ENCODE measurements at places on chromosomes 11 and 22.

- no peak for DNase-seq
Measured at GRCh38 chr11:3134218-3134621, 30.9 kb downstream of the OSBPL5 start.

DNA sequence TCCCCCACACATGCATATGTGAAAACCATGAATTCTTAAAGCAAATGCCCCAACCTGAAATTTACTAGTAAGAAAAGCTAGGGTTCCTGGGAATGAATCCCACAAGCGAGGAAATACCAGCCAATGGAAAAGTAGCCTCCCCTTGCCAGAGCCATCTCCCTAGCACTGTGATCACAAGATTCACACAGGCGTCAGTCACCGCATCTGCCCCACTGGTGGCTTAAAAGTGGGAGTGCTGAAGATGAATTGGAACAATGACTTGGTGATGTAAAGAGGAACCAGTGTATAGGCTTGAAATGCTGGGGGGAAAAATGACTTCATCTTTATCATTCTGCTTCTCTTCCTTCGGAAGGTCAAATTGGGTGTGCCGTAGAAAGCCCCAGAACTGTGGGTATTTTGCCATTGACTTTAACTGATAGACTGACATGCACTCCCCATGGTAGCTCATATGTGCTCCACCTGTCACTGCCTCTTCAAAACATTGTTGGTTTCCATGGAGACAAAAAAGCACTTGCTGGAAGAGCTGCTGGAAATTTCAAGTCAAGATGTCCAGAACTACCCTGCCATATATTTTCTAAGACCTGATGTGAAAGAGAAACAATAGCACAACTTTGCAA, 19.2 kb upstream of the ASPHD2 start:
- DNase-seq: no peak

- peak; percentile 17 for DNase-seq
Measured at GRCh38 chr11:6474413-6474792, 662 bp upstream of the TRIM3 start.

GRCh38 chr11:116384407-116384806, 388.4 kb downstream of the BUD13 start:
- DNase-seq: no peak

DNA sequence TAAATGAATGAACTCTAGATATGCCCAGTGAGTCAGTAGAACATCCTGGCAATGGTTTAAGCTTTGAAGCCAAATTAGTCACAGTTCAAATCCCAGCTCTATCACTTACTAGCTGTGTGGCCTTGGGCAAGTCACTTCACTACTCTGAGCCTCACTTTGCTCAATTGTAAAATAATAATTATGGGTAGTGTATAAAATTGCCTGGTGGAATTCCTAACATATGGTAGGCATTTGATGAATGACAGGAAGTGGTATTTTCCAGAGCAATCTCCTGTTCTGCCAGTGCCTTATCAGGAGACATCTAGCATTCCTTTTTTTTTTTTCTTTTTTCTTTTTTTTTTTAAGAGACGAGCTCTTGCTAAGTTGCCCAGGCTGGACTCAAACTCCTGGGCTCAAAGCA, 13.0 kb downstream of the SCN4B start:
- no peak for DNase-seq

DNA sequence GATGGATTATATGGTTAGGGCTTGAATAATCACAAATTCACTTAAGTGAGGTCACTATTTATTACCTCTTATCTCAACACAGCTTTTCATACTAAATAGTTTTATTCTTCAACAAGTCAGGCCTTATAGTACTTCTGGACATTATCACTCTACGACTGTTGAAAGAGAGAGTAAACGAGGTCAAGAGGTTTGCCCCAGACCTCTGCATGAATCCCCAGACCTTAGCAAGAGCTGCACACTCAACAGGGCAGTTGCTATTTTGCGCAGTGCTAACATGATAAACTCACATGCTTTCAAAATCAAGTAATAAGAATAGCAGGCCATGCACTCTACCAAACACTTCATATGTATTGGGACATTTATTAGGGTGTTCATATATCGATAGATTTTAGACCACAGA, 60.5 kb downstream of the DDI1 start:
- no peak for DNase-seq

GRCh38 chr11:8807544-8808225, 103.3 kb upstream of the AKIP1 start:
- DNase-seq: peak; percentile 62

GRCh38 chr11:76026862-76027261, 179.4 kb downstream of the WNT11 start:
- no peak for DNase-seq

DNA sequence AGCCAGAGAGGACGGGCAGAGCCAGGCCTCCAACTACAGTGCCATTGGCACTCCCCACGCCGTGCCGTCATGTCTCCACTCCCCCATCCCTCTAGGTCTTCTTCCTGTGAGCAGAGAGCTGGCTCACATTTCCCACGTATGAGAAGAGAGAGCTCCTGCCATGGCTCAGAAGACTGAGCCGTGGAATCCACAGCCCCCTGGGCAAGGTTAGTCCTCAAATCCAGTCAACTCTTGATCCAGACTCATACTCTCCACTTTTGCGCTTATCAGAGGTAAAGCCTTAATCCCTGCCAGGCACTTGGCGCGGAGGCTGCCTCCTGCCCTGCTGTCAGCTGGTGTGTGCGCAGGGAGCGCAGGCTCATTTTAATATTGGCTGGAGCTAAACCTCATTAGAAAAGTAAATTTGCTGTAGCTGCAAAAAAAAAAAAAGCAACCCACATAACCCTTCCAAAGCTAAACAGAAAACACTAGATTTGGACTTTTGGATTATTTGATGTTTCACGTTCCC, 4.7 kb downstream of the B3GAT1 start:
- DNase-seq: no peak

GRCh38 chr22:50014655-50015401, 2.3 kb upstream of the IL17REL start:
- DNase-seq: no peak

DNA sequence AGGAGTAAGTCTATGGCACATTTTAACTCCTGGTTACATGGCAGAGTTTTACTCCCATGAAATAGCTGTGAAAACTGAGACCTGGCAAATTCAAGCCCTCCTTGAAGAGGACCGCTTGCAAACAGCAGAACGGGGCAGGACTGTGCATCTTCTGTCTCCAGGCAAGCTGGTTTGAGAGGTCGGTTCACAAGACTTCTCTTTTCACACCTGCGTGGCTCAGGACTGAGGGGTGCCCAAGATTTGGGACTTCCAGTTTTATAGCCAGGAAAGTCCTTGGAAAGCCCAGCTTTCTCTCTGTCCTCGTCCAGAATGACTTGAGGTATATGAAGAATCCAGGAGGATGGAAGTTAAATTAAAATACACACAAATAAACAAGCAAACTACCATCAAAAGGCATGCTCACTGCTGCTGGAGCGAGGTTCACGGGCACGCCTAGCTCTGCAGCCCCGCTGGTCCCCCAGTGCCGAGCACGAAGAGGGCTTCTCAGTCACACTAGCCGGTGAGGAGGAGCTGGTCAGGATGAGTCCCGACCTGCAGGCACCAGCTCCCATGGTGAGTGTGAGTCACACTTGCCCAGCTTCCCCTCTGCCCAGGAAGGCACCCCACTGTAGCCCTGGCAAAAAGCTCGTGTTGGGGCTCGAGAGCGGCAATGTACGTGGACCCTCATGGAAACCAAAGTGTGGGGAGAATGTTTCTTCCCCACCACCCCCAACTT, 1382.4 kb downstream of the BRD1 start:
- no peak for DNase-seq

- no peak for DNase-seq
Measured at GRCh38 chr11:4195909-4196308, 101.3 kb downstream of the RRM1 start.

DNA sequence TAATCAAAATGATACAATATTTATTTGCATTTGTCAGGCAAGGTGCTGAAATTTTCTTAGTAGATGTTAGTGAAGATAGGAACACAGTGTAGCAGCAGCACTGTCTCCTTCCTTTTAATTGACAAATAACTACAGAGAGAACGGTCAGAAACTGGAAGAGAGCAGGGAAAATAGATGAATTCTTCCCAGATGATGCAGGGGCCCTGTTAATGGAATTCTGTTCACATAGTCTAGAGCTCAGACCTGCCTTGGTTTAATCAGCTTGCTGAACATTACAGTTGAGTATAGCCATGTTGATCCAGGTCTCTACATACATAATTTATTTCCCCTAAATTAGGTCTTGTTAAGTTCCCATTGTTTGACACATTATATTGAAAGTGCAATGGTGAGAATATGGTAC, 127.4 kb downstream of the SLC17A6 start:
- DNase-seq: no peak

DNA sequence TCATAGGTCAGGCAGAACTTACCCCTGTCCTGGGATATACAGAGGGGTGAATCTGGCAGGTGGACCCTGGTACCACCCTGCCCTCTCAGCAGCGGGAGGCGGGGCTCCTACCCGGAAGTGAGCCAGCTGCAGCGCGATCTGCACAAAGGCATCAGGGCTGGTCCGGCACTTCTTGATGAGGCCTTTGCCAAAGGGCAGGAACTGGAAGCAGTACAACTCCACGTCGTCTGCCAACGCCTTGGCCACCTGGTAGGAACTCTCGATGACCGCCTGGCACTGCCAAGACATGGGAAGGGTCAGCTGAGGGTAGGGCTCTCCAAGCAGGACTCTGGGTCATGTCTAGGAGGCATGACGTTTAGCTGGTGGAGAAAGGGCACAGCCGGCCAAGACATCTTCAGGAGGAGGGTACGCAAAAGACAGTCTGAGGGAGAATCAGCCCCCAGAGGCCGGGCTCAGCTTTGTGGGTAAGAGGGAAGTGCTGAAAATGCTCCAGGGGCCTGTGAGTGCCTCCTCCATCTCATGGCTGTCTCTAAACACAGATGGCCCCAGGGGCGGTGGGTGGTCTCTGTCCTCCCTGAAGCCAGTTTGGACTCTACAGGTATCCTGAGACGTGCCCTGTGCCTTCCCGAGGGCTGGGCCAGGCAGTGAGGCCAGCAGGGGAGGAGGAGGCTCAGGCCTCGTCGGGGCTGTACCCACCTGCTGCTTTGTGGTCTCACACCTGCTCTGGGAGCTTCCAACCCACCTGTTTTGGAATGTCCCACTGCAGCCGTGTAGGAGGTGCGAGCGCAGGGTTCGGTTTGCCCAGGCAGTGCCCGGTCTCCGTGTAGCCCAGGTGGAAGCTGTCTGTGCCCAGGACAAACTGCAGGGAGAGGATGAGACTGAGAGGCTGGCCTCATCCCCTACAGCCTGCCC, 6.7 kb downstream of the CPT1B start:
- DNase-seq: no peak

GRCh38 chr22:17205432-17205831, 13.8 kb downstream of the ADA2 start:
- no peak for DNase-seq

DNA sequence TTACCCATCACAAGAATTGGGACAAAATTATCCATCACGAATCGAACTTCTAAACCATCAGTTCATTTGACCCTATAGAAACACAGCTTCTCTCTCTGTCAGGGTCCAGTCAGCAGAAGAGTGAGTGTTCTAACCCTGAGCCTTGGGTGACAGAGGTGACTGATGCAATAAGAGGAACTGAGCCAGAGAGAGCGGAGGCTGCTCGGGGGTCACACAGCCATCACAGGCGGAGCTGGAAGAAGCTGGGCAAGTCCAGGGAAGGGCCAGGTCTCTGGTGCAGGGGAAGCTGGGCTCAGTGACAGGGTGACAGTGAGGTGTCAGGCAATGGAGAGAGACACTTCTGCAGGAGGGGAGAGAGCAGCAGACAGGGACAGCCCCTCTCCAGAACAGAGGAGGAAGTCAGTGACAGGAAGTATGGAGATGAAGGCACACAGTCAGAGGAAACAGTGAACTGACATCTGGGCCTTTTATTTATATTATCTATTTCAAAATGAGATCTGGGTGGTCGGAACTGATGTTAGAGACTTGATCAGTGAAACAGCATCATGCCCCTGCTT, 184.0 kb upstream of the TBCEL start:
- no peak for DNase-seq

- DNase-seq: no peak
Measured at GRCh38 chr22:17132112-17132511, 11.0 kb upstream of the TMEM121B start.

DNA sequence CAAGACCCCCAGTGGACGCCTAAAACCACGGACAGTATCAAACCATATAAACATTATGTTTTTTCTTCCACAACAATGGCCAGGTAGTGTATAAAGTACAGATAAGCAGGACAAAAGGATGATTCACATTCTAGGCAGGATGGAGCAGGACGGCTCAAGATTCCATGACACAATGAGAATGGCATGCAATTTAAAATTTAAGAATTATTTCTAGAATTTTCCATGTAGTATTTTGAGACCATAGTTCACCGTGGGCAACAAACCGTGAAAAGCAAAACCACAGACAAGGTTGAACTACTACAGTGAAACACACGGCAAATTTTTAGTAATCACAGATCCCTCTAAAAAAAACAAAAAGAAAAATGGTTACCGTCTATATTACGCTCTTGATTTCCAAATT, 7.5 kb downstream of the NARS2 start:
- no peak for DNase-seq

GRCh38 chr22:36247955-36248354, 5.0 kb upstream of the APOL1 start:
- no peak for DNase-seq

- DNase-seq: no peak
Measured at GRCh38 chr11:76836613-76837291, 24.0 kb upstream of the ACER3 start.

GRCh38 chr11:122796128-122796717, 42.1 kb upstream of the CRTAM start:
- no peak for DNase-seq

GRCh38 chr11:32610797-32611352, 27.2 kb downstream of the EIF3M start:
- DNase-seq: no peak

GRCh38 chr11:71076525-71077304, 175.7 kb downstream of the SHANK2 start:
- no peak for DNase-seq

DNA sequence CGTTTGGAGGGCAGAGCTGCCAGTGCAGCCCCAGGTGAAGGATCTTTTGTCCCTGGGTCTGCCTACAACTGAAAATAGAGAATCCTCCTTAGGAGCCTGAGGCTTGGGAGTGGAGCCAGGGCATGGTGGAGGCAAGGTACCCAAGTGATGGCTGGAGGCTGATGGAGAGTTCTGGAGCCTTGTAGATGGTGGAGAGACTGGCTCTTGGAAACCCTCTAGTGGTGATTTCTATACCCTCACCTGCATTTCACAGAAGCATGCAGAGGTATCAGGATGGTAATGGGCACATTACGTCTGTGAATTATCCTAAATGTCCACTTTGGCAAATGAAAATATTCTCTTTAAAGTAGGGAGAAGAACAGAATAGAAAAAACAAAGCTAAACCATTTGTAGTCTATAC, 44.4 kb downstream of the INSC start:
- DNase-seq: no peak

- DNase-seq: no peak
Measured at GRCh38 chr11:76459299-76459698, 14.5 kb downstream of the EMSY start.
